SW 1271 (cell line): ENCODE measurements at places on chromosomes 12 and 14.

DNA sequence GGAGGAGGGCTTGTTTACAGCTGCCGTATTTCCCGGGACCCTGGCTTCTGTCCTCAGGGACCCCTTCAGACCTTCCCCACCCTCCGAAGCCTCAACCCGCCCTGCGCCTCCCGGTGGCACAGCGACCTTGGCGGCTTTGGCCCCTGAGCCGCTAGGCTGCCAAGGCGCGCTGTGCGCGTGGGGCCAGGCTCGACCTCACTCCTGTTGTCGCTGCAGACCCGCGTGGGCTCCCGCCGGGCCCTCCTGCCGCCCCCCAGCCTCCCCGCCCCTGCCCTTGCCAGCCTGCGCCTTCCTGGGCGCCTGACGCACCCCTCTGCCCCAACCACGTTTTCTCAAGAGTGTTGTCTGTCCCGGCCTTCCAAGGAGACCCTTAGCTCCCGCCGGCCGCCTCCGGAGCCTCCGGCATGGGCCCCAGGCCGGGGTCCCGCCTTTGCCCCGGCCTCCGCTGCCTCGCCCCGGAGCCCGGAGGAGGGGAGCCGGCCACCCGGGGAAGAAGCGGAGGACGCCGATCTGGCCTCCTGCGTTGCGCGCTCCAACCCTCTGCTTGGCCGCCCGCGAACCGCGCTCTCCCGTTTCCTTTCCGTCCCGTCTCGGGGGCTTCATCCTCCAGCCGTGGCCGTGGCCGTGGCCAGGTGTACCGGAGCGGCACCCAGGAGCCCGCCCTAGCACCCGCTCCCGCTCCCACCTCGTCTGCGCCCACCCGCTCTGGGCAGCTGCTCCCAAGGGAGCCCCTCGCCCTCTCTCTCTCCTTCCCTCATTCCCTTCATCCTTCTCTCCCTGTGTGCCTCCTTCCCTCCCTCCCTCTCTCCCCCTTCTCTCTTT lies 19.9 kb downstream of the PPP2R5C start:
- no peak for DNase-seq

DNA sequence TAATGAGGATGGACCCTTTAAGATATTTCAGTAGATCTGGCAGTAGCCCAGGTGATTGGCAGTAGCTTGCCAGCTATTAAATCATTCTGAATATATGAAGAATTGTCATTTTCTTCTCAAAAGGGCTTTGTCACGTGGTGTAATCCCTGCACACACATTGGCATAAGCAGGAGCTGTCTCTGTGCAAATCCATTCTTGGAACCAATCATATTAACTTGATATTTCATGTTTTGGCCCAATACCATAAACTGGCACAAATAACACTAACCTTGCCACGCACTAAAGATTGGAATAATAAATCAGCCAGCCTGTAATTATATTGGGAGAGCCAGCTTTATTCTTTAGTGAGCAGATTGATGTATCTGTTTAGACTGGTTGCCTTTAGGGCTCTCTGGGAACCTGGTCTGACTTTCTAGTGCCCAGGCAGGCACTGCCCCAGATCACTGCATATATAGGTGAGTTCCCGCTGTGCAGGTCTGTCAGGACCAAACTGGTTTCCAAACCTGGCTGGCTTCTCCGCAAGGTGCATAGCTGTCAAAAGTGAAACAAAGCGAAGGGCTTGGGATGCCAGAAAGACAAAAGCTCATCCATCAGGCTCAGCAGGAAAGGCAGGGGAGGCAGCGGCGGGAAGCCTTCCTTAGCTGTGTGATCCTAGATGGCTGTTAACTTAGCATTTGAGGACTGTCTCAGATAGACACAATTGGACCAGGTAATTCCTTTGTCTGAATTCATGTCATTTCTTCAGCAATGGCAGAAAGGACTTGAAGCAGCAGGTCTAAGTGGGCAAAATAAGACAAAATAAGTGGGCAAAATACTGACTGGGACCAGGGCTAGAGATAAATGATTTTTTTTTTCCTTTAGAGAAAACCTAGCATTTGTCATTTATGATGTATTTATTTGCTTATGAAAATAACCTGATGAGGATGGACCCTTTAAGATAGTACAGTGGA lies 128.8 kb upstream of the DYRK2 start:
- no peak for DNase-seq

GRCh38 chr12:49925433-49926204 lies 21.9 kb upstream of the FAIM2 start:
- DNase-seq, result no peak

DNA sequence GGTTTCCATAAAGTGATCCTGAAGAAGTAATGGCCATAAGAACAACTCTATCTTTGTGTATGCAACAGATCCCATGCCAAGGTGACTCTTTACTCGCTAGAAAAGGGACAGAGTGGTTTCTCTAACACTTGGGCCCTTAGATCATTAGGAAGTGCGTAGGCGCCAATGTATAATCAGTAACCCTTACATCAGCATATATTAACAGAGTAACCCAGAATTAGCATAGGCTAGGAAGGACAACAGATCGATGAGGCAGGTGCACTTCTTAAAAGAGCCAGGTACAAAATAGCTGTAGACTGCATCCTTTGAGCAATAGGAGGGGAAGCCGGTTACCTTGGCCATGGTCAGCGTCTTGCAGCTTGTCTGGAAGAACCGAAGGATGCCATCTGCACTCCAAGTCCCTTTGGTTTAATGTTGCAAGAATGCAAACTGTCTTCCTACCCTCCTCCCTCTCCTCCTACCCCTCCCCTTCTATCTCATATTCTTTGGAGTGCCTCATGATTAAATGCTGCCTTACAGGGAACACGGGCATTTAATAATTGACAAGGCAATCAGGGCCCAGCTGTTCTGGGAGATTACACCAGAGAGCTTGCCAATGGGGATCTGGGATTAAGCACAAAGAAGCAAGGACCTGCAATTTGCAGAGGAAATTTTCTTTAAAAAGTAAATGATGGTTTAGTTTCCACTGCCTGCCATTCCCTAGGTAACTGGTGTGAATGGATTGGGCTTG lies 8.0 kb downstream of the GSG1 start:
- no peak for DNase-seq

- DNase-seq, result no peak
Measured at GRCh38 chr12:55915482-55915859, 12.2 kb downstream of the PYM1 start.

- DNase-seq, result no peak
Measured at GRCh38 chr12:51033457-51034089, 7.4 kb upstream of the SLC11A2 start.

GRCh38 chr14:52296378-52296777 lies 17.7 kb upstream of the PTGER2 start:
- no peak for DNase-seq

DNA sequence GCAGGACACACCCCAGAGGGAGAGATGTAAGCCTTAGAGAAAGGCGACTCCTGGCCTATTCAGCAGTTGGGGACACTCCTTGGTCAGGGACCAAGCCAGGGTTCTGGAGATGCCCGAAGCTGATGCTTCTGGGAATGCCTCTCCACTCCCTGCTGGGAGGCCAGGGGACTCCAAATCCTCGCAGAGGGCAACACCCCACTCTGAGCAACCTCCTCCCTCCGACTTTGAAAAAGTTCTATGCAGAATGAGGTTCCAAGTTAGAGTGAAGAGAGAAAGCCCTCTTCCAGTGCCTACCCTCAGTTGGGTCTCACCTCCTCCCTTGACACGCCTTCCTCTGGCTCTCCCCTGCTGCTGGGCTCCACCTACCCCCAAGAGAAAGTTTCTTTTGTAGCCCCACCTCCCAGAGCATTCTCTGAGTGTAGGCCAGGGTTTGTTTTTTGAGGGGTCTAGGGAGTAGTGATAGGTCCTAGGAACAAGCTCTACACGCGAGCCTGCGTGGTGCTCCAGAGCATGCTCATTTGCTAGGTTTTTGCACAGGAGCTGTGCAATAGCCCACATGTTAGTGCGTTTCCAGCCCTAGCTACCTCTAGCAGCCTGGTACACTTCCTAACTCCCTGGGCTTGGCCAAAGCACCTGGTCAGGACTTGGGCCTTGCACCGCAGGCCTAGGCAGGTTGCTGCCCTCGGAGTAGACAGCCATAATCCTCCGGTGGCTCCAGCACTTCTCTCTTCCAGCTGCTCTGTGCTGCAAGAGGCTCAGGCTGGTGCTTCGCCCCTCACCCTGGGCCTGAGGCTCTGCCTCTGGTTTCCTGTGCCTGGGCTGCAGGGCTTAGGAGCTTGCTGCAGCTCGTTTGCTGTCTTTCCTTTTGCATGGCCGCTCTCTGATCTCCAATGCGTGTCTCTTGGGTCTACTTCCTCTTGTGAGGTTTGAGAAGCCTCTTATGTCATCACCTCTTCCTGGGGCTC lies 590 bp upstream of the CEBPE start:
- DNase-seq, result no peak

DNA sequence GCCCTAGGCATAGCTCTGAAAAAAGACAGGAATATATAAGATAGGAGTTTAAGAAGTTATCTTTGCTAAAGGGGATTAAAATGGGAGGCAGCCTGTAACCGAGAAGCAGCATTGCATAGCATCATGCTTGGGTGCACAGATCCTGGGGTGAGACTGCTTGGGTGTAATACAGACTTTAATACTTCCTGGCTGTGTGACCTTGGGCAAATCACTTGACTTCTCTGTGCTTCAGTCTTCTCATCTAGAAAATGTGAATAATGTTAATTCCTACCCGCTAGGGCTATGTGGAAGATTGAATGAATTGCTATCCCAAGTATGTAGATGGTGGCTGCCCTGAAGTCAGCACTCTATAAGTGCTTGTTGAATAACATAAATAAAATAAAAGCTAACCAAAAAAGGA lies 204.5 kb downstream of the TMEM132C start:
- DNase-seq, result no peak

DNA sequence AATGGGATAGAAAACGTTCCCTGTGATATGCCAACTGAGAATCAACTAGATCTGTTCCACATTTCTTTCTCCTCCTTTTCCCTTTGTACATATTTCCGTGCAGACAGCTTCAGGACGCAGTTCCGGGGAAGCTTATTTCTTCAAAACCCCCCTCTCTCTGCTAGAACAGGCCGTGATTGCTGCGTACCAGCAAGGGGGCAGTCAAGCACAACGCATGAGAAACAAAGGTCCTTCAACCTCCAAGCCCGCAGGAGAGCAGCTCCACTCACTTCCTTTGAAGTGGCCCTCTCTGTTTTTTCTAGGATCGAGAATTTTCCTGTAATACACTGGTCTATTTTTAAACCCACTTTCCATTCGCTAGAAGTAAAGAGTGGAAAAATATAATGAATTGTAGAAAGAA lies 80.8 kb downstream of the ZNF664 start:
- no peak for DNase-seq

GRCh38 chr12:27524494-27524835 lies 459 bp downstream of the PPFIBP1 start:
- no peak for DNase-seq

DNA sequence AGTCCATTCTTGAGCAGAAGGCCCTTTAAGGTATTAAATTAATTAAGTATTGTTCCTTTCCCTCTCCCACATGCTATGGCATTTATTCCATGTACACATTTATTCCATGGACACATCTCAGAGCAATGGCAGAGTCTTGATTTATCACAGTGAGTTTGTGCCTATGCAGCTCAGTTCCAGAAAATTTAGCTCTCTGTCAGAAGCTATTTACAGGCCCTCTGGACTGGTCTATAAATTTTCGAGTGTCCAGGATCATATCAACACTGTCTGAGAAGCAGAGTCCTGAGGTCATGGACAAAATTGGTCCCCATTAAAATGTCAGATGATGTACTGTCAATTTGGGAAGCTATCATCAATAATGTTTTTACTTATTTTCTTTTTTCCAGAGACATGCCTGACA lies 65.5 kb downstream of the TTC7B start:
- no peak for DNase-seq

DNA sequence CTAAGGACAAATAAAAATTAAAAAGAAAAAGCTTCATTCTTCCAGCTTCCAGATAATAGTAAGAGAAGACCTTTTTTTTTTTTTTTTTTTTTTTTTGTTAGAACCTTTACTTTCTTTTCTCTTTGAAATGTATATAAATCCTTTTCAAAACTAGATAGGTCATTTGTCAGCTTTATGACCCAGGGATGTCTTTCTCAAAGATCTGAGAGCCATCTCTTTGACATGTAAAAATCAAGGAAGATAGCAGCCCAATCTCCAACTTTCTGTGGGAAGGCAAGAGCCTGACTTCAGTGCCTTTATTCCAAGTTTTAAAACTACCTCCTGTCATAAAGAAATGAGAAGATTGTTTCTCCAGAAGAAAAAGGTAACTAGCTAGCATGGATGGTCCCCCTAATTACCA lies 203.3 kb upstream of the LRFN5 start:
- DNase-seq, result no peak
